Upper lobe of right lung (tissue), 1 donor: ENCODE measurements at places on chromosomes 13 and 19. TPM values are rescaled to one million over a fixed set of nuclear protein-coding genes. Genes with fewer than 3 reads are reported as not detected.

The ZNF418 gene
- total RNA-seq = 5.0 TPM

The PINLYP gene
- 4.7 TPM for total RNA-seq

The ZNF235 gene
- total RNA-seq = 6.5 TPM

The PLK5 gene
- total RNA-seq = not detected

The UQCRFS1 gene
- total RNA-seq = 21.7 TPM

The CAPN12 gene
- 14.4 TPM for total RNA-seq

DNA sequence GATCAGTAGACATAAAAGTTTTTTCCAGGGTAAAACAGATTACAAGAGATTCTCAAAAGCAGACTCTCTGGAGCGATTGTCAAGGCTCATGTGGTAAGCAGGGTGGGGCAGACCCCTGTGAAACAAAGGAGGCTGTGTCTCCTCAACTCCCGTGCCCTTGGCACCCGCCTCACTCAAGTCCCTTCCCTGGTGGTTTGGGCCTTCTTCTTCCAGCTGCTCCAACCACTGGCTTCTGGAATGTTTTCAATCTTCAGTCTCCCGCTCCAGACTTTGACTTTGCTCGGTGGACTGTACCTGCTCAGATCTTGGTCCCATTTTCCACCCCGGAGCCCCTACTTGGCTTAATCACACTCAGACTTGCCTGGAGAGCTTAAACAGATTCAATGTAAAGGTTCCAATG, 74.8 kb upstream of the STK24 start:
- no peak for DNase-seq

DNA sequence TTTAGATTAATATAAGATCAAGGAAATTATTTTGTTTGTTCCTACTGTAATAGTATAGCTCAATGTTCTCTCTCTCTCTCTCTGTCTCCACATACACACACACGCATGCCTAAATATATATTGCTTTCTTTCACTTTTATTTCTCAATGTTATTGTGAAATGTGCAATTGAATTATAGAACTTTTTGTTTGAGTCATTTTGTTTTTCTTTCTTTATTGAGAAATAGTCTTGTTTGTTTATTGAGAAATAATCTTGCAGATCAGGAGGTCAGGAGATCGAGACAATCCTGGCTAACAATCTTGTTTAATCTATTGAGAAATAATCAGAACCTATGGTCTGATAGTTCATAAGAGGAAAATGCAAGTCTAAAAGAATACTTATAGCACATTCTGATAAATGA, 1581.3 kb downstream of the EFNB2 start:
- no peak for DNase-seq

DNA sequence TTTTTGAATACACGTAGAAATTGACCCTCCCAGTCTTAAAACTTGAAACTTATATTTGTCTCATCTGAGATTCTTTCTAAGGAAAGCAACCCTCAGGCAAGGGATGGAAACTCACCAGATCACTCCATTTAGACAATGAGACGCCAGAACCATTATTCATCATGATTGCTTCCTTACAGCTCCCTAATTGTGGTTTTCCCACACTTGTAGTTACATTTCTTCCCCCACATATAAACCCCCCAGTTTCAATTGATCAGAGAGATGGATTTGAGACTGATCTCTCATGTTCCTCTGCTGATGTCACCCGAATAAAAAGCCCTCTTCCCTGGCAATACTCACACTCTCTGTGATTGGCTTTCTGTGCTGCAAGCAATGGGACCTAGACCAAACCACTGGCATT, 197.9 kb upstream of the STARD13 start:
- DNase-seq = no peak

DNA sequence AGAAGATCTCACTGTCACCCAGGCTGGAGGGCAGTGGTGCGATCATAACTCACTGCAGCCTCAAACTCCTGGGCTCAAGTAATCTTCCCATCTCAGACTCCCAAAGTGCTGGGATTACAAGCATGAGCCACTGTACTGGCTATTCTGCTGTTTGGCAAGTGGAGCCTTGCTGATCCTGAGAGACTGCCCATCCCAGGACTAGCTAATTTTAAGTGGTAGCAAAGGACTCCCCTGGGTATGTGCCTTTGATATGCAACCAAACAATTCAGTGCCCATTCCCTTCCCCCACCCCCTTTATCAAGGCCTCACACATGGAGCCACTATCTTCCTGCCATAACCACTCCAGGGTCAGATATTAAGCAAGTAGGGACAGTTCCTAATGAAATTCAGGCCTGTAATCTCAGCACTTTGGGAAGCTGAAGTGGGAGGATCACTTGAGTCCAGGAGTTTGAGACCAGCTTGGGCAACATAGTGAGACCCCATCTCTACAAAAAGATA, 17.0 kb upstream of the ZNF460 start:
- no peak for DNase-seq

DNA sequence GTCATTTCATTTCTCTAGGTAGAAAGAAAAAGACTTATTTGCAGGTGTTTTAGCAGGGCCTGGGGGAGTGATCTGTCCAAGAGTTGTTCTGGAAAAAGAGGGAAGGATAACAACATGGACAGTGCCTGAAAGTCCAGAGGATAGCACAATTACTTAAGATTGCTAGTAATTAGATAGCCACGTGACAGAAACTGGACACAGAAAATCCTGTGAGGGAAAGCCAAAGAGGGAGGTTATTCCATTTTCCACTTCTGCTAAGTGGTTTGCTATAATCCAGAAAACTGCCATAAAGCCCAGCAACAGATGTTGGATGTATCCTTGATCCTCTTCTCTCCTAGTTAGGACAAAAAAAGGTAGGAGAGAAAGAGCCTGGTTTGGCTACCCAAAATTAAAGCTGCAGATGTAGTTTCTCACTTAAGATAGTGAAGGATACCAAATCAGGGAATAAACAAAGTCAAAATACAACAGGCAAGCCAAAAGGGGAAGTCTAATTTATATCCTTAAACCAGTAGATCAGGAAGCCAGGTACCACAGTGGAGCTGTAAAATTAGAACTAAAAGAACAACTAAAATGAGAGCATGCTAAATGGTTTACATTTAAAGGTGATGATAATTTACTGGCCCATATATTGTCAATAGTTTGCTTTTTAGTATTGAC, 140.2 kb downstream of the VWA8 start:
- DNase-seq = no peak

DNA sequence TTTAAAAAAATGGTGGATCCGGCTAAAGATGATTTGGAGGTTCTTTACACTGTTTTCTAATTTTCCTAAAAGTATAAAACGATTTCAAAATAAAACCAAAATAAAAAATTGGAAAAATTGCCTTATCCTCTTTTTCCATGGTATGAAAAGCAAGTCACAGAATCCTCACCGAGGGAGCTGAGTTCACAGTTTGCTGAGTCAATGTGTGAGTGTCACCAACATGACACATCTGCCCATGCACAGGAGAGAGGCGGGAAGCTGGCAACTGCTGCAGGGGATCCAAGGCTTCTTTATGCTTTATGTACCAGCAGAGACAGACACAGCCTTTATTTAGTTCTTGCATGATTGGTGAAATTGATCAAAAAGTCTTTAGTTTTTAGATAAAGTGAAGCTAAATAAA, 157.8 kb downstream of the TNFSF13B start:
- DNase-seq = no peak

- peak; percentile 87 for DNase-seq
Observed at GRCh38 chr19:51887522-51888498, at the start of gene ZNF577. Gene ZNF577 (minus strand): TSS chr19:51887951. CDS start chr19:51880382, 7,569 bp downstream.

DNA sequence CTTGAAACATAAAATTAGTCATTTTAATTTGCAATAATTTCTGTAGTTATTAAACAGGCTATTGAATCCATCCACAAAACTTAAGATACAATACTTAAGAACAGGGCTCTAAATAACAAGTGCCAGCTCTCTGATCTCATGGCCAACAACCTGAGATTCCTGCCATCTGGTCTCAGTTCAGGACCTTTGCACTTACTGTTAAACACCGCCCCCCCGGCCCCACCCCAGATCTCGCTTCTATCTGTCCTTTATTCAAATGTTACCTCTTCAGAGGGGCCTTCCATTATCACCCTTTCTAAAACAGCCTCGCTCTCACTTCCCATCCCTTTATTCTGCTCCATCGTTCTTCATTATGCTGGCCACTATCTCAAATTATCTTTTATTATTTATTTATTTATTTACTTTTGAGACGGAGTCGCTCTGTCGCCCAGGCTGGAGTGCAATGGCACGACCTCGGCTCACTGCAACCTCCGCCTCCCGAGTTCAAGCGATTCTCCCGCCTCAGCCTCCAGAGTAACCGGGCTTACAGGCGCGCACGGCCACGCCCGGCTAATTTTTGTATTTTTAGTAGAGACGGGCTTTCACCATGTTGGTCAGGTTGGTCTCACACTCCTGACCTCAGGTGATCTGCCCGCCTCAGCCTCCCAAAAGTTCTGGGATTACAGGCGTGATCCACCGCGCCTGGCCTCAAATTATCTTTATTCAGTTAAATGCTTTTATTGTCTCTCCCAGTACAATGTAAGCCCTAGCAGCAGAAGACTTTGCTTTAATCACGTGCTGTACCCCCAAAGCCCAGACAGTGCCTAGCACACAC, 838 bp upstream of the SNRNP70 start:
- DNase-seq = no peak

- DNase-seq = no peak
Observed at GRCh38 chr13:106527445-106527801, 8.0 kb downstream of the EFNB2 start.

DNA sequence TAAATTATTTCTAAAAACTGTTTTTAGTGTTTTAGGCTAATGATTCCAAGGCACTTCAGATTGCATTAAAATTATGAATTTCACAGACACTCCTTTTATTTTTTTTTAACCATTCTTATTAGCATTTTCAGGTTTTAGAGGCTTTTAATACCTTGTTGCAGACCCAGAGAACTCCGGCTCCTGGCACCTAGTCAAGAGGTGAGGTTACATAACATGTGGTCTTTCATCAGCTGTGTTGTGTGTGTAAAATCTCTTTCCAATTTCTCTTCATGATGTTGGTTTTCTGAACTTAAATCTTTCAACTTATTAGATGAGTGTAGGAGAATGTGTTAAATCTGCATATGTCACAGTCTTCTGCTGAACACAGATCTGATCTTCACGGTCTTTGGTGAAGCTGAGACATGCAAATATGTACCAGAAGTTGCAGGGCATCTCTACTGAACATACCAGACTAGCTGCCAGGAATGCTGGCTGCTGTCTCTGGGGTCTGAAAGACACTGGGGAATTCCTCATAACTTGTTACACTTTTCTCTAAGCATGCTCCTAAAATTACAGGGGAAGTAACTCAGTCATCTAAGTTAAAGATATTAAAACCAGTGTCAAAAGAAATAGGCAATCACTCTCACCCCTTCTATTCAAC, 1165.3 kb downstream of the EFNB2 start:
- DNase-seq = no peak

DNA sequence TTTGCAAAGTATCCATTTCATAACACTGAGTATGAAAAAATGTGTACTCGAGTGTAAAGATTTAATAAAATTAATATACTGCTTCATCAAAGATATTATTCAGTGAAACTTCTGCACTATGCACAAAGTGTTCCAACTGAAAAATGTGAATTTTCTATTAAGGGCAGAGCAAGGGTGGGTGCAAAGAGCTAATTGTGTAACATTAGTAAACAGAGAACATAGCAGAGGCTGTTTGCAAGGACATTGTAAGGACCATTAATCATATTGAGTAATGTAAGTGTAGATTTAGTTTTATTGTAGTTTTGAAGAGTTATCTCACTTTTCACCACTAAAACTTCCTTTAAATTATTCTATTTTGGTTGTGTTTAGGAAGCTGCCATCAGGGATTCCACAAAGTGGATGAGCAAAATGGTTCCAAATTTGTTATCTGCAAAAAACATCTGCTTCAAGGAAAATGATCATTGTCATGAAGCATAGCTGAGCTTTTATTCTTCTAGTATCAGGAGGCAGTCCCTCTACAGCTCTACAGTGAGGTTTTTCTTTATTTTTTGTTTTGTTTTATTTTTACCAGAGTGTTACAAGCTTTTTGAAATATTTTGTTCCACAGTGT, 1375.4 kb downstream of the SLITRK1 start:
- DNase-seq = no peak

GRCh38 chr13:23254506-23254905, 73.7 kb downstream of the SGCG start:
- DNase-seq = no peak

DNA sequence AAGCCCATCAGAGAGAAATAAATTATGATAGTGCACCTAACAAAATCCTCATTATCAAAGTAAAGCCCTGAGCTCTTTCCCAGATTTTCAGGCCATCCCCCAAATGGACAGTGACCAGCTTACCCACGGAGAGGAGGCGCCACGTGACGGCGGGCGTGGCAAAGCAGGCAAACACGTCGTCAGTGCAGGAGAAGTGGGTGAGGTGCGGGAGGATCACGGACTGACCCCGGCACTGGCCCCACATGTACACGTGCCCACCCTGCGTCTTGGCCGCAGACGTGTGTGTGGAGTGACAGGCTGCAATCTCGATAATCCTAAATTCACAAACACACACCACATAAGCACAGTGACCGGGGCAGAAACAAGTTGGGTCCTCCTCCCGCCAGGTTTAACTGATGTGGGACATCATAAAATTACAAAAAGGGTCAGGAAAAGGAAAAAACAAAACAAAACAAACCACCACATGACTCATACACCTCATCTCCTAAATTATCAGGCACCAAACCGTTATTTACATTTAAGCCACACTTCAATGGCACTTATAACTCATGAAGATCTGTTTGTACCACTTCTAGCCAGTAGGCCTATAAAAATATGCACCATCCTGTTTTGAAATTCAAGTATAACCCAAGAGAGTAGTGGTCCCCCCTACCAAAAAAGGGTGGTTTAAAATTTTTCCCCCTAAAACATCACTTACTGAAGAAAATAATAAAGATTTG, 30.1 kb downstream of the RCBTB2 start:
- DNase-seq = no peak

GRCh38 chr13:73245246-73245645, 186.4 kb downstream of the KLF5 start:
- DNase-seq = no peak

GRCh38 chr13:31468114-31468902, 268.5 kb downstream of the B3GLCT start:
- DNase-seq = no peak

- DNase-seq = no peak
Observed at GRCh38 chr19:35304036-35304435, 12.1 kb downstream of the MAG start.

DNA sequence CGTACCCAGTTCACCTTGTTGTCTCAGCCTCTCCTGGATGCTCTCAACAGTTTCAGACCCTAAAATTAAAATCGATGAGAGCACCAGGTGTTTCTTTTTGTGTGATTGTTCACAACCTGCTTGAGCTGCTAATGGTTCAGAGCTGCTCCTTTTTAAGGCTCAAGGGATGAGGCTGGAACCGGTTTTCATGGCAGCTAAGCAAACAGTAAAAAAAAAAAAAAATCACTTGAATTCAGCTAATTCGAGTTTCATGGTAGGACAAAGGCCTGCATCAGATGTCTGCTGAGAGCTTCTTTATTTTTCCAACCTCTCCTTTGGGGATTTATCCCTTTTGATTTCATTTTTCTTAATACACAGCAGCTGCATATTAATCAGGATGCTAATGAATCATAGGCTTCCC, 6.5 kb downstream of the SYCE2 start:
- DNase-seq = no peak

GRCh38 chr13:89217813-89218212, 1546.6 kb downstream of the SLITRK5 start:
- no peak for DNase-seq

- DNase-seq = no peak
Observed at GRCh38 chr19:19010551-19010950, 22.8 kb downstream of the SUGP2 start.
